ENCODE measurements at places on chromosomes 1 and 21.

DNA sequence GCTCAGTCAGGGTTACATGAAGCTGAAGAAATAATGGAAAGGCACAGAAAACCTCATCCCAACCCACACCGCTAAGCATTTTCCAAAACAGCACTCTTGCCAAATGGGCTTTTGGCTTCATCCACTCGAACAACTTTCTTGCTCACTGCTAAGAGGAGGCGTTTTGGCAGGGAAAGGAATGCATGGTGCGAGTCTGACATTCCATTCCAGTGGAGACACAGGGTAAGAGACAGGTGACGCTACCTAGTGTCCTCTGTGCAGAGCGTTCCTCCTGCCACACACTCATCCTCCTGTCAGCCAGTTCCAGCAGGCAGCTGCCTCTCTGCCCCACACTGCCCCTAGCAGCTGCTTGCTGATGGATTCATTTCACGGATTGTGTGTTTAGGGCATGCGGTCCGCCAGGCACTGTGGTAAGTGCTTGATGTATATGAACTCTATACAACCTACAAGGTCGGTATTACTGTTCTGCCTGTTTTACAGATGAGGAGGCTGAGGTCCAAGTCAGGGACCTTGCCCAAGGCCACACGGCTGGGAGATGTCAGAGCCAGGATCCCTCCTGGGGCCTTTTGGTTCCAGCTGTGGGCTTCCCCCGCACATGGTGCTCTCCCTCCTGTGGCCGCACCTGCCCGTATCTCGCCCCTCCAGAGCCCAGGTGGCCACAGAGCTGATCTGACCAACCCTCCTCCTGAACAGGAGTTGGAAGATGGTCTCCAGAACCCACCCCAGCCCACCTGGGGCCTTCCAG is 25.7 kb upstream of the BACE2 start:
- no peak overlapping the region for H3K27ac ChIP-seq
- H3K4me1 ChIP-seq = no peaks in the 10 kb centered on the region
- DNase-seq = no peak
- H3K27me3 ChIP-seq = peaks cover 19% of the 10 kb centered on the region
- no peak overlapping the region for H3K4me3 ChIP-seq
- H3K36me3 ChIP-seq = no peaks in the 10 kb centered on the region

DNA sequence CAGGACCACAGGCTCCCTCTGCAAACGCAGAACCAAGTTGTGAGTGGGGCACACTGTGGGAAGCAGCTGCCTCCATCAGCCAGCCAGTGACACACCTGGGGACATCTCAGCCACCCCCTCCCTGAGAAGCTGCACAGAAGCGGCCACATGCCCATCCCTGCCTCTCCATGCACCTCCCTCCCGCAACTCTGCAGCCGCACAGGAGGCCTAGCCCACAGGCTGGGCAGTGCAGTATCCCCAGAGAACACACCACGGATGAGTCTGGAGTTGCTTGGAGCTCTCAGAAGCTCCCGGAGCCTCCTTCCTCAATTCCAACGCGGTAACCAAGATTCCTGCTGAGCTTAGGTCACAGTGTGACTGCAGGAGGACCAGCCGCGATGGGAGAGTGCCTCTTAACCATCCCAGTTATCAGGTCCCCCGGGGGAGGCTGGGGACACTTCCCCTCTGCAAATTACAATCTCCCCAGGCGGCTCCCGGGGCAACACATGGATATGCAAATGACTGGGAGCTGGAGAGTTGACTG is 1.2 kb upstream of the WNT3A start:
- H3K4me3 ChIP-seq = no peak overlapping the region
- peaks cover 1% of the 10 kb centered on the region for H3K36me3 ChIP-seq
- H3K4me1 ChIP-seq = peaks cover 12% of the 10 kb centered on the region
- no peak overlapping the region for H3K27ac ChIP-seq
- H3K27me3 ChIP-seq = peaks cover 92% of the 10 kb centered on the region
- no peak for DNase-seq

GRCh38 chr1:59574085-59574484 is 240.7 kb upstream of the HOOK1 start:
- no peaks in the 10 kb centered on the region for H3K27me3 ChIP-seq
- DNase-seq = no peak
- H3K36me3 ChIP-seq = peaks cover 4% of the 10 kb centered on the region
- no peak overlapping the region for H3K27ac ChIP-seq

GRCh38 chr1:210655511-210655910 is 326.8 kb downstream of the HHAT start:
- no peak overlapping the region for H3K4me3 ChIP-seq
- H3K27ac ChIP-seq = no peak overlapping the region
- no peaks in the 10 kb centered on the region for H3K4me1 ChIP-seq
- H3K27me3 ChIP-seq = no peaks in the 10 kb centered on the region
- no peak for DNase-seq

GRCh38 chr1:46409063-46409372 is 14.9 kb downstream of the FAAH start:
- H3K4me3 ChIP-seq = no peak overlapping the region
- H3K27me3 ChIP-seq = no peaks in the 10 kb centered on the region
- H3K27ac ChIP-seq = no peak overlapping the region
- peaks cover 16% of the 10 kb centered on the region for H3K4me1 ChIP-seq
- no peaks in the 10 kb centered on the region for H3K36me3 ChIP-seq
- DNase-seq = no peak

DNA sequence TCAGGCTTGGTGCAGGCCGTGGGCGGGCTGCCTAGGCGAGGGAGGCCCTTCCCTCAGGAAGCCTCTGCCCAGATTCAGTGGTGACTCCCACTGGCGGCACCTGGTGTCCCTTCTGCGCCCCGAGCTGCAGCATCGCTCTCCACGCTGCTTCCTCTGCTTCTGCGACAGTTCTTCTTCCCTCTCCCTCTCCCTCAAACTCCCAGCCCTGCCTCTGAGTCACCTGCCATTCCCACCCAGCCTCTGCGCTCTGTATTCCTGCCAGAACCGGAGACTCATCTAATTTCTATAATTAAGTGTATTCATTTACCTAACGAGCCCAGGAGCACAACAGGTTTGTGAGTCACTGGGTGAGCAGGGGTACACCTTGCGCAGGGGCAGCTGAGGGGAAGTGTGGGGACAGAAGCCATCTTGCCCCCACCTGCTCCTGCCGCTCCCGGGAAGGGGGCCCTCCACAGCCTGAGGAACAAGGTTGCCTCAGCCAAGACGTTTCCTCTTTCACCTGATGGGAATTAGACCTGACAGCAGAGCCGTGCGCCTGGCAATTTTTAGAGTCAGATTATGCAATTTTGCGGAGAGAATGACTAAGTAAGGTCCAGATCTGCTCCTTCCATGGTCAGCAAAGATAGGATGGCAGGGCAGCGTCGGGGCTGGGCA is 19.4 kb downstream of the KCNC4 start:
- no peak overlapping the region for H3K27ac ChIP-seq
- no peaks in the 10 kb centered on the region for H3K27me3 ChIP-seq
- no peak for DNase-seq

Data from central memory CD8-positive, alpha-beta T cell (primary cell).